ENCODE measurements at places on chromosomes 11 and 22.

- DNase-seq, result no peak
Observed at GRCh38 chr11:84524422-84525051, 1102.6 kb downstream of the DLG2 start.

DNA sequence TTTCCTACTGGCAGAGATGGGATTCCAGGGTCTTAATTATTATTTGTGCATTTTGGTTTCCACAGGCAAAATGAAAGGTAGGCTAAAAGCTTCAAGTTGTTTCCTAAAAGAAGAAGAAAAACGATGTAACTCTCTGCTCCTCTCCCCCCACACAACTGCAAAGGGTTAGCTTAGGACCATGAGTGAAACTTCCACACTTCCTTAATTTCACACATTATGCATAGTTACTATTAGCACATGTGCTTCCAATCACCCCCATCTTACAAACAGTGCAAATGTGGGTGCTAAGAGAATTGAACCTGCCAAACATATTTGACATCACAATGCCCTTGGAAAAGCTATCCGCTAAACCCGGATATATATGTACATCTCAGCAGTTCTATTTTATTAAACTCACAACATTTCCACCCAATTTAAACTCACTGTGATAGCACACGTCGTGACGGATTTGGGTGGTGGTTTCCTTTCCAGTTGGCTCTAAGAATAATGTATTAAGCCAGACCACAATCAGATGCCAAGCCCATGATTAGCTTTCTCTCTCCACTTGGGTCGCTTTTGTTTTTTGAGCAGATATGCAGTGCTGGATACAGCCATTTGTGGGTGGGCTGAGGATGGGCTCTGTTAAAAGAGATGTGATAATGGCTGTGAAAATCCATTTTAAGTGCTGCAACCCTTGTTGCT, 245.0 kb upstream of the POU2AF2 start:
- no peak for DNase-seq

DNA sequence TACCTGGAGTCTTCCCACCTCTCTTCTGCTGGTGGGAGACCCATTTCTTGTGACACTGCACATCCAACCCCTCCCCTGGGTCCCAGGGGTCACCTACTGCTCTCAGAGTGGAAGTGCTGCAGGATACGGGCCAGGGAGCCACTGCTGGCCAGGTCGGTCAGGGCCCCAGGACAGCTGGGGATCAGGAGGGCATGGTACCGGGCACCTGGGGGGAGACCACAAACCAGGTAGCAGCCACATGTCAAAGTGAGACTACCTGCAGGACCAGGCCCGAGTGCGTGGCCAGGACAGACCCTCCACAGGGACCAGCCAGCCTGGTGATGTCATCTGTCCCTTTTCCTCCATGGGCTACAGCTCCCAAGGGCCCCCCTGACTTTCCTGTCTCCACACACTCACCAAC, 3.9 kb downstream of the GATD1 start:
- no peak for DNase-seq

DNA sequence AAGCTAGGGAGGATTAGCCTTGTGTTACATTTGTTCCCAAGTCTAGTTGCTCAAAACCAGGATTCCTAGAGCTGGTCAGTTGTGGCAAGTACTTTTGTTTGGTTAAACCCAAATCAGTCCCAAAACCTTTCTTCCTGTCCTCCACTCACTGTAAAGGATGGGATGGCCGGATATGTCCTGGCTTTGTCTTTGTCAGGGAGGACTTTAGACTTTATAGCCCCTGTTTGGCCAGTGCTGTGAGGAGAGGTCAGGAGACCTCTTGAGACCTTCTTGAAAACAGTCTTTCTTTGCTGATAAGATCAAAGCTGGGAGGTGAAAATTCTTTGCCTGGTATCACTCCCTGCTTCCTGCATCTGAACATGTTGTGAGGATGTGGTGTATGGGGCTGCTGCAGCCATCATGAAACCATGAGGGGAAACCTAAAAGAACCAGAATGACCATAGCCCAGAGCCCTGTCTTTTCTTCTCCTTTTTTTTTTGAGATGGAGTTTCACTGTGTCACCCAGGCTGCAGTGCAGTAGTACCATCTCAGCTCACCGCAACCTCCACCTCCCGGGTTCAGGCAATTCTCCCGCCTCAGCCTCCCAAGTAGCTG, 43.6 kb upstream of the FTH1 start:
- no peak for DNase-seq

GRCh38 chr11:113496026-113496651, 20.9 kb upstream of the DRD2 start:
- DNase-seq, result no peak

DNA sequence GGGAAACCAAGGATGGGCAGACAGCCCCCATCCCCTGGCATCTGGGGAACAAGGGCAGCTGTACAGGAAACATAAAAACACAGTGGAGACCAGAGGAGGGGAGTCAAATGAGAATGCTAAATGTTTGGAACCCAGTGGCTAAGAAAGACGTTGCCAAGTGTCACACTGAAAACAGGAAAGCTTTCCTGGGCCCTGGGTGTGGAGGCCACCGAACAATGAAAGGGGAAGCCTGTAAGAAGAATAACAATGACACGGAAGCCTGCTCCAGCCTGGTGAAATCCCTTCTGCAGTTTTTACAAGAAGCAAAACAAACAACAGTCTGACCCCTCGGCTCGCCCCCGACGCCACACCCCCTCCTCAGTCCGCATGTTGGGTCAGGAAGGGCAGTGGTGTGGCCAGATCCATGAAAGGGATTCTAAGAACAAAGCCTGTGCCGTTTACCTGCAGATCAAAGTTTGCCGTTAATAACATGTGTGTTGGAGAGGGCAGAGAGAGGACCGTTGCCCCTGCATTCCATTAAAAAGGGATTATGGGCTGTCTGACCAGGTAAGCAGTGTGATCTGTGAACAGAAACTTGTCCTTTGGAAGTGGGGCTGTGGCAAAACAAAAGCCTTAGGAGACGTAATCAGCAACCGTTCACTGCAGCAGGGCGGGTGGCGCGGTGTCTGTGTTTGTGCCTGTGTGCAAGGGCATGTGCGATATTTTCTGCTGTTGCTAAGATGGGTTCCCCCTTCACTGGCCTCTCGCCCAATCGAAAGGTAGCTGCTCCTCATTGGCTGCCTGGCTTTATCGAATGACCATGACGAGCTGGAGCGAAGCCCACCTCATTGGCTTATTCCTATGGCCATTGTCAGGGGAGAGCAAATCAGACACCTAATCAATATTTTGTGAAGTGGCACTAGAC, 113.7 kb upstream of the BLID start:
- peak; percentile 60 for DNase-seq

- no peak for DNase-seq
Observed at GRCh38 chr22:39873965-39874364, 19.6 kb downstream of the ENTHD1 start.

GRCh38 chr11:15557457-15558230, 442.9 kb downstream of the INSC start:
- no peak for DNase-seq

DNA sequence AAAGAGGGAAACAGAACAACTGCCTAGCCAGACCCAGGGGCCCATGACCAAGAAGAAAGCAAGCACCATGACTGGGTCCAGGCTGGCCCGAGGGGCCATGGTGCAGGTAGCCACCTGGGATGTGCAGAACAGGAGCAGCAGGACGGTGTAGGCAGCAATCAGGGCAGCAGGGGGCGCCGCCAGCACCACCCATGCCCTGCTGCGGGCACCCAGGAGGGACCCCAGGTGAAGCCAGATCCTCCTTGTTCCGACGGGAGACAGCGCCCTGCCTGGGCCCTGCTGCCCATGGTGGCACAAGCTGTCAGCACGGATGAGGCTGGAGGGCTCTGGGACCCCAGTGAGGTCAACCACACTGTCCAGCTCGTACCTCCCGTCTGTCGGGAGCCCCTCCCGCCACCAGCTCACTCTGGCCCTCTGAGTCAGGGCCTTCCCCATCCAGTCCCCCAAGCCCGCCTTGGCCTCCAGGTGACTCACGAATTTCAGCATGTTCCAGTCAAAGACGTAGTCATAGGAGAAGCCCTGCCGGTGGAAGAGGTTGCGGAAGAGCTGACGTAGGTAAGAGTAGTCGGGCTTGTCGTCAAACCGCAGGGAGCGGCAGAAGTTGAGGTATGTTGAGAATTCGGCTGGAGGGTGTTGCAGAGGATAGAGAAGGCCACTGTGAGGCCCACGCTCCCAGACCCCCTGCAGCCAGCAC, 18.8 kb downstream of the CSNK1E start:
- DNase-seq, result no peak

DNA sequence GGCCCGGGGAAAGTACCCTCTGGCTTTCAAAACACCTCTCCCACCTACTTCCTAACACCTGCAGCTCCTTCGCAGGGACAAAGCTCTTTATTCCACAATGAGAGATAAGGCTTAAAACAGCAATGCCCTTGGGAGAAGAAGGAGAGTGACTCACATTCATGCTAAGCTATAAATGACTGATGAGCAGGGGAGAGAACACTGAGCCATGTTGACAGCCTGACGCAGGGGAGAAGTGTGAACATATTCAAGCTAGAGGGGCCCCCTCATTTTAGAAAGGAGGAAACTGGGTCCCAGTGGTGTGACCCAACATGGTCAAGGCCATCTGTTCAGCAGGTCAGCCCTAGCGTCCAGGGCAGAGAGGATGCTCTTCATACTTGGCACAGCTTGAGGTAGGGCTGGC, 171.8 kb downstream of the DSCAML1 start:
- DNase-seq, result no peak

DNA sequence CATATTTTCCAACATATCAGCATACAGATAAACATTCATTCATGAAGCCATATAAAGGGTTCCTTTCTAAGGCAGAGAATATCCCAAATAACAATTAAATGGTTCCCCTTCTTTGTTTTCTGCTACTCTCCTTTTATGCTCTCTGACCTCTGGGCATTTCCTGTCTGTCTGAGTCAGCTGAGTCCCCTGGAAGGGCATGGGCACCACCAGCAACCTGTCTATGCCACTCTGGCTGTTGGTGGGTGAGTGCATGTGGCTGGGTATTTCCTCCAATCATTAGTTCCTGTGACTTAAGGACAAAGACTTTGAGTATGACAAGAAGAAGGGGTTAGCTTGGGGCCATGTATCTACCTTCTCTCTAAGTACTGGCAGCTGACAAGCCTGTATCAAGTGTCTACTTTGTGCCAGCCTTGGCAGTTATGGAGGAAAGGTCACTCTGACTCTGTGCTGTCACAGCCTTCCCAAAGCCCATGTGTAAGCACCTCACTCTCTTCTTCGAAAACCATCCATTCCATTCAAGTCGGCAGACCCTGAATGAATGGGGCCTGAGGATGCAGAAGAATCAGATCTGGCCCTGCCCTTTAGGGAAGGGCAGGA, 86.3 kb upstream of the PHOX2A start:
- no peak for DNase-seq

GRCh38 chr11:61041755-61042518, 60.4 kb upstream of the CD5 start:
- DNase-seq, result peak; percentile 78

DNA sequence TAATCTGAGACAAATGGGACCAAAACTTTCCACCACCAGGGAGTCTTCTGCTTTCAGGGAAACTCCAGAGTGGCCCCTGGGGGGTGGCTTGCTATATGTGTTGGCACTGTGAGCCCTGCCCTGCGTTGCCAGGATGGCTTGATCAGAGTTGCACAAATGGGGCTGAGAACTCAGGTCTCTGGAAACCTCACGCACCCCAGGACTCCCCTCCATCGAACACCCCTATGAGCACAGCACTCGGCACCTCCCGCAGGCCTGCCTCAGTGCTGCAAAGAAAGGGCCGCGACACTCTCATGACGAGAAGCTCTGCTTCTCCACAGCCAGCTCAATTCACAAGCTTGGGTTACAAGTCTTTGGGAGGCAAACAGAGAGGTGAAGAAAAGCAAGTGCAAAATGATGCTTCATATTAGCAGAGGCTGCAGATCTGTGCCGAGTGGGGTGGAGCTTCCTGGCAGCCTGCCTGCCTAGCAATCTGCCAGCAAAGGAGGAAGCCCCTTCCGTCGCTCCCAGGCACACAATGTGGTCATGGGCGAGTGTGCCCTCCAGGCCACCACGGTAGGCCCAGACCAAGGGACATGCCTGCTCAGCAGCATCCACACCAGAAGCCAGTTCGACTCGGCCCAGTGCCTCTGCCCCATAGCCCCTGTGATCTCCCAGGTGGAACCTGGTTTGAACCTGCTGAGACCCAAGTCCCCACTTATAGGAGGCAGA, 55.7 kb downstream of the MYH9 start:
- no peak for DNase-seq

DNA sequence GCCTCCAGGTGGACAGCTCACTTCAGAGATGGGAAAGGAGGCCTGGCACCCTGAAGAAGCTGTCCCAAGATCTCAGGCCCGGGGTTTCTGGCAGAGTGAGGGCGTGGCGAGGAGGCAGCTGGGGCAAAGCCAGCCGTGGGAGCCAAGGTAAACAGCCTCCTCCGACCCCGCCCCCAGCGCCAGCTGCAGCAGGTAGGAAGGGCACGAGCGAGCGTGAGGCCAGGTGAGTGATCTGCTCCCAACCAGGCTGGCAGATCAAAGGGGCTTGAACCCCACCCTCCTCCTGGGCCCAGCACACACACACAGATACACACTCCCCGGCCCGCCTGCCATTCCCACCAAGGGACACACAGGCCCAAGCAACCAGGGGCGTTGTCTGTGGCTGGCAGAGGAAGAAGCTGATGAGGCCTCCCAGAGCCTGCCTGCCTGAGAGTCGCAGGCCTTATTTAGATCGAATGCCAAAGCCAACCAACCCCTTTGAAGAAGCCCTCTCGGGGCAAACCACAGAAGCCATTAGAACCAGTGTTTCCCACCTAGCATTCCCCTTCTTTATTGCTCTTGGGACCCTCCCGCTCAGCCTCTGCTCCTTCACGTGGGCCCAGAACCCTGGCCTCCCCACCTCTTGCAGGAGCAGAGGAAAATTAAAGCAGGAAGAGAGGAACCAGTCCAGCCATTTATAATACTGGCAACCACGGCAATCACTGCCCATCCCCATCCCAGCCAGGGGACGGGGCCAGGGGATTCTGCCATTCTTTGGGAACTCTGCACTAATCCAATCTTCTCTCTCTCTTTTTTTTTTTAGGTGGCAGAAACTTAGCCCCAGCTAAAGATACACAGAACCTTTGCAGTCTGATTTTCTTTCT, 5.0 kb downstream of the PDGFB start:
- peak; percentile 57 for DNase-seq

DNA sequence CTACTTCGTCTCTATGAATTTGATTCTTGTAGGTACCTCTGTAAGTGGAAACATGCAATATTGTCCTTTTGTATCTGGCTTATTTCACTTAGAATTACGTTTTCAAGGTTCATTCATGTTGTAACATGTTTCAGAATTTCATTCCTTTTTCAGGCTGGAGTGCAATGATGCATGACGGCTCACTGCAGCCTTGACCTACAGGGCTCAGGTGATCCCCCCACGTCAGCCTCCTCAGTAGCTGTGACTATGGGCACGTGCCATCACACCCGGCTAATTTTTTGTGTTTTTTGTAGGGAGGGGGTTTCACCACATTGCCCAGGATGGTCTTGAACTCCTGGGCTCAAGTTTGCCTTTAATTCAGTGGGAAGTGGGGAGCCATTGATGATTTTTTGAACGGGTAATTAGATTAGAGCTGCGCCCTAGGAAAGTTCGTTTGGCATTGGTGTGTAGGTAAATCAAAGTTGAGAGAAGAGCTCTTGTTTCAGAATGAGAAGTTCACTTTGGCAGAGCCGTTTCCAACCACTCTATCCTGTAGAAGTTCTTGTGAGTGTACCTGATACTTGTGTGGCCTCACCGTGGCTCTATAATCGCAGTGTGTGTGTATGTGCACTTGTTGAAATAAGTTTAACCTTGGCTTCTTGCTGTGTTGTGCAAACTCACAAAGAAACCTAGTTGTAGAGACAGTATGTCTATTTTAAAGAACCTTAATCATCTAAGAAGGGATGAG, 115.9 kb downstream of the NAV2 start:
- DNase-seq, result no peak

GRCh38 chr11:46984987-46985386, 48.4 kb downstream of the CSTPP1 start:
- DNase-seq, result no peak

GRCh38 chr11:113874096-113874495, 1.3 kb downstream of the USP28 start:
- no peak for DNase-seq

Measured in NCI-H774 (cell line).